ENCODE measurements at places on chromosomes 12 and 14. TPM values are rescaled to one million over a fixed set of nuclear protein-coding genes. Genes with fewer than 3 reads are reported as not detected.
A peak's percentile ranks its signal among the peaks of the same experiment; 100 is the strongest.

DNA sequence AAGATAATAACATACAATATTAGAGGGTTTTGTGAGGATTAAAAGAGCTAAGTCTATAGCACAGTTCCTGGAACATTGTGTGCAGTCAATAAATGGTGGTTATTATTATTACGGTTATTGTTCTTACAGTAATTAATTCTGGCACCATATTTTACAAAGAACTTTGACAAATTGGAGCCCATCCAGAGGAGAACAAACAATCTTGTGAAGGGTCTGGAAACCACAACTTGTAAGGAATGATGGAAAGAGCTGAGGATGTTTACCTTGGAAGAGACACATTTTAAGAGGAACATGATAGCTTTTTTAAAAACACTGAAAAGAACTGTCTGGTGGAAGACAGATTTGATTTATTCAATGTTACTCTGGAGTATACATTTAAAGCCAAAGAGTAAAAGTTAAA, 150.5 kb upstream of the KRR1 start:
- DNase-seq = no peak

- DNase-seq = no peak
Measured at GRCh38 chr14:102415671-102416070, 52.9 kb downstream of the TECPR2 start.

The TAS2R20 gene
- total RNA-seq = 4.6 TPM

- DNase-seq = no peak
Measured at GRCh38 chr12:90970911-90971310, 15.9 kb upstream of the CCER1 start.

DNA sequence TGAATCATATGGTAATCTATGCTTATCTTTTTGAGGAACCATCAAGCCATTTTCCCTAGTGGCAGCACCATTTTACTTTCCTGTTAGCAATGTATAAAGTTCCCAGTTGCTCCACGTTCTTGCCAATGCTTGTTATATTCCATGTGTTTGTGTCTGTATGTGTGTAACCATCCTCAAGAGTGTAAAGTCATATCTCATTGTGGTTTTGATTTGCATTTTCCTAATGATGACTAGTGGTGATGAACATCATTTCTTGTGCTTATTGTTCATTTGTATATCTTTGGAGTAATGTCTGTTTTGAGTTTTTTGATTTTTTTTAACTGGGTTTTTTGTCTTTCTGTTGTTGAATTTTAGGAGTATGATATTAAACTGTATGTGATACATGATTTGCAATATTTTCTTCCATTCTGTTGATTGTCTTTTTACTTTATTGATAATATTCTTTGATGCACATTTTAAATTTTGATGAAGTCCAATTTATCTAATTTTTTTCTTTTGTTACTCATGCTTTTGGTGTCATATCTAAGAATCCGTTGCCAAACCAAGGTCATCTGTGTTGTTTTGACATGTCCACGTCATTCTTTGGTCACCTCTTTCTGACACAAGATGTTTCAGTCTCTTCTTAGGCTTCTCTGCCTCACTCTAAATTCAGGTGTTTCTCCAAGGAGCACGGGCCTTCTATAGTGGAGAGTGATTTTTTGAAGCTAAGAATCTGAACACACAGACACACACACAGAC, 36.1 kb downstream of the PPHLN1 start:
- no peak for DNase-seq

The MYBPC1 gene
- 0.13 TPM for total RNA-seq

DNA sequence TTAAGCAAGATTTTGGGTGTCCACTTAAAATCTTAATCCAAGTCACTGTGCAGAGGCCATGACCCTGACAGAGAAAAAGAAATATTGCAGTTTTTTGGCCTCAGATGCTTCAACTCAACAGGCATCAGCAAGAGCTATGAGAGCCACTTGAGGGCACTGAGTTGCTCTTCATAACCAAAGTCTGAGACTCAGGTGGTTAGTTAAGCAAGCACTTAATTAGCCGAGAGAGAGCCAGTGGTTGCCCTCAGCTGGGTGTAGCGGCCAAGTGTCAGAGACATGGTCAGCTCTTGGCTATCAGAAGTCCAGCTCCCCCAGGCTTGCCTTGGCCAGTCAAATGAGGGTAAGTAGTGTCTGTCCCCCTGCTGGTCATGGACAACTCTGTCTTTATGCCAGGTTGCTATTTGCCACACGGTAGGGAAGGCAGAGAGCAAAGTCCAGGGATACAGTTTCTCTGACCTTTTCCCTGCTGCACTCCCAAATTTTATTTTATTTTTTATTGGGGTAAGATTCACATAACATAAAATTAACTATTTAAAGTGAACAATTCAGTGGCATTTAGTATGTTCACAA, 9.0 kb upstream of the KRT71 start:
- DNase-seq = no peak

The MGST1 gene
- total RNA-seq = 80.6 TPM

The PITPNM2 gene
- total RNA-seq = 24.7 TPM

DNA sequence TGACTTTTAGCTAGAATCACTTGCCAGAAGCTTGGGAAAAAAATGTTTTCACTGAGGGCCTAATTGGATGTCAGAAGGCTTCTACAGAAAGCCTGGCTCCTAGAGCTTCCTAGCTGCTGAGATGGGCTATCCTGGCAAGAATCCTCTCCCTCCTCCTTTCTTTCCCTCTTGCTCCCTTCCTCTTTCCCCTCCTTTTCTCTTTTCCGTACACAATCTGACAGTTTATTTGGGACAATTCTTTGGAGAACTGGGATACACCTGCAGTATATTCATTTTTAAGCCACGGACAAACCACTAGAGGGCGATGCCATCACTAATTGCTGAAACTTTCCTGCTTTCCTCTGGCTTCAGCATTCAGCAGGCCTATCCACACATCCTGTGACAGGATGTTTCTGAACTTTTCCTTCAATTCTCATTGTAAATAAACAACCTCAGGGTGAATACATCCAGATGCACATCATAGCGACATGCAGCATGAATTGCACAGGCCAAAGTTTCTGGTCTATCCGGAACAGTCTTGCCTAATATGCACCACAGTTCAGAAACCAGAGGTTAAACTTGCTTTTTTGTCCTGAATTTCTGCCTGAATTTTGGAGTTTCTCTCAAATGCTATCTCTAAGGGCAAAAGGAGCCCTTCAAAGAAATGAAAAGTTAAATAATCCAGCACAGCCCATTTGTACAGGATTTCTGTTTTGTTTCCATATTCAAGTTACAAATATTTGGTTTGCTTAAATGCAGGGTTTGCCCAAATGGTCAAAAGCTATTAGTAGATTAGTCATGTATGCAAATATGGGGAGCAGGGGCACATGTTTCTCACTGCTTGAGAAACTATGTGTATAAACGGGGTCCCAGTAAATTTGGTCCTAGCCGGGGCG, 142.8 kb downstream of the PAWR start:
- no peak for DNase-seq

- no peak for DNase-seq
Measured at GRCh38 chr12:51386351-51386750, 4.9 kb downstream of the GALNT6 start.

DNA sequence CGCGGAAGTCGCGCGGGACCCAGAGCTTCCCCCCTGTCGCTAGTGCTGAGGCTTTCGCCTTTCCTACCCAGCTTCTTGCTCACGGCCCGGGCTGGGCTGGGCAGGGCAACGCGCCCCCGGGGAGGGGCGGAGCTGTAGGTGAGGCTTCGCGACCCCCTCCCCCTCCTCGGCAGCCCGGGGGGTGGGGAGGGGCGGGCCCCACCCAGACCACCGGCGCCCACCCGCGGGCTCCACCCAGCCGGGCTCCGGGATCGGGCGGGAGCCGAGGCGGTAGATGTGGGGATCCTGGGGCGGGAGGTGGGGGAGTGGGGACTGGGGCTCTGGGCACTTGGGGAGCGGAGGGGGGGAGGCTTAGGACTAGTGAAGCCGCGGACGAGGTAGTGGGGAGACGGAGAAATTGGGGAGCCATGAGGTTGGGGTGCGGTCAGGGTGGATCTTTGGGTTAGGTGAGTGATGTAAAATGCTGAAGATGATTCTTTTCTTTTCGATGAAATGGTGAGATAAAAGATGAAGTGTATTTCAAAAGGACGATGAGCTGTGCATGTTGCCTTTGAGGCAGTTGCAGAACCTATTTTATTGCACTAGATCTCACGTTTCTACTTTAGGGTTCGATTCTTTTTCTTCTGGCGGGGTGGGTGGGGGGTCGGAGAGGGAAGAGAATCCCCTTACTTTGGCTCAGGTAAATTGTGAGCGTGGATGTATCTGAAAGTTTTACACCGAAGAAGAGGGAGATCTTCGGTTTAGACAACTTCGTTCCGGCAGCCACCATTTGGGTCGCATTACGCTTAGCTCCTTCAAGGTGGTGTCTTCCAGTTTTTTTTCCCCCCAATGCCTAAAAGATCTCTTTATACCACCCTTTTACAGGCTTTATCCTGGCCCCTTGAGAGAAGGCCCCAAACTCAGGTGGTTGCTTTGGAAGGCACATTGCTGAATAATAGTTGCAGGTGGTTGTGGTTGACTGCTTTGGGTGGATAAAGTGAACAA, 619 bp downstream of the ERC1 start:
- DNase-seq = no peak

The TBC1D30 gene
- 6.2 TPM for total RNA-seq

DNA sequence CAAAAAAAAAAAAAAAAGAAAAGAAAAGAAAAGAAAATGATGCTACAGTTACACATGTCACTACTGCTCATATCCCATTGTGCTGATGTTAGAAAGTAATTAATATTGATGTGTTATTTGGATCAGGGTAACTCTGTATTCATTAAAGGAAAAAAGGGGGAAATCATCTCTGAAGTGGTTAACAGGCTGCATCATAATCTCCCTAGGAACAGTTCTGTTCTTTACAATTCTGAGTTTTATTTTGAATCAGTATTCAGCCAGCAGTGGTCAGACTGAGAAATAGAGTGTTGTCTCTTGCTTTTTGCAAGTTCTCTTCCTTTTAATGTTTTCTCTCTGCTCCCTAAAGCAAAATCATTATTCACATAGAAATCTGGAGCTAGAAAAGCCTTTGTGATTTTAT, 128.6 kb upstream of the CRY1 start:
- no peak for DNase-seq

DNA sequence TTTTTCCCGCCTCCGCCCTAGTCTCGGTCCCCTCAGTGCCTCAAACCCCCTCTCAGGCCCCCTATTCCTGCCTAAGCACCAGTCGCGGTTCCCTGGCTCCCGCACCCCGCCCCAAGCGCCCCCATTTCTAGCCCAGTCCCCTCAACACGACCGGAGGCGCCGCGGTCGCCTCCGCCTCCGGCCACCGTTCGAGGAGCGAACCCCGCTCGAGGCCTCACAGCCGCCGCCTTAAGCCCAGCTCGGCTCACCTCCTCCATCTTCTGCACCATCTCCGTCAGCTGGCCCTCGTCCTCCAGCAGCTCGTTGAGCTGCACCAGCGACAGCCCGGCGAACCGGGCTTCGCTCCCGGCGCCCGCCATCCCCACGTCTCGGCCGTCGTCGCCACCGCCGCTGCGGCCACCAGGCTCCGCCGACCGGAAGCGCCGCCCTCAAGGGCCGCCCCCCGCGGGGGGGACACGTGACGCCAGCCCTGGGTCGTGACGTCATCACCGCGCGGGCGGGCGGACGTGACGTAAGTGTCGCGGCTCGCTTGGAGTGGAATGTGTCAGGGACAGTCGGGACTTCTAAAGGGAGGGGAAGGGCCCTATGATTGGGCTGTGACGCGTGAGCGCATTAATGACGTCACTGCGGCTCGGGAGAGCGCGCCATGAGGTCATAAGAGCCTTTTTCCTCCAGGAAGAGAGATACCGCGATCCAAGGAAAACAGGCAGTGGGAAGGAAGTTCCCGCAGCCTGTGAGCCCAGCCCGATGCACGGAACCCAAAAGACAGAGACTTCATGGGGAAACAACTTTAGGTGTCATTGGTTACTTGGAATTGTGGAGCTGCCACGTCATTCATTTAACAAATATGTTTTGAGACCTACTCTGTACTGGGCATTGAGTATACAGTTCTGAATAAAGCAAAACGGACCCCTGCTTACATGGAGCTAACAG, at the start of gene VPS37B:
Gene VPS37B, minus strand, starts transcription at position 421 of the 933 bp plus-strand sequence. Its CDS starts 62 bp downstream, at position 359.
- DNase-seq = peak; percentile 92

DNA sequence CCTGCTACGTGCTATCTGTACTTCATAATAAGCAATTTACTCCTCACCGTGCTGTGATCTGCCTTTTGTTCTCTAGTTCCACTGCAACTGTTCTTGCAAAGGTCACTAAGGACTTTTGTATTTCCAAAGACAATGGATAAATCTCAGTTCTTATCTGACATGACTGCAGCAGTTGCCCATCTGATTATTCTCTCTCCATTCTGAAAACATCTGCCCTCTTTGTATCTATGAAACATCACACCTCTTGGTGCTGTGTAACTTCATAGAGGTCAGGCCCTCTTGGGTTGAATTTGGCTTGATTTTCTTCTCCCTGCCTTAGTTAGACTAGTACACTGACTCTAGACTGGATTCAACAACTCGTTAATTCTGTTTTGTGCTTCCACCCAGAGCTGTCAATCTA, 319.6 kb downstream of the BTG1 start:
- DNase-seq = no peak

The ARID2 gene
- 42.8 TPM for total RNA-seq

GRCh38 chr12:13437541-13437940, 241.0 kb downstream of the EMP1 start:
- no peak for DNase-seq

DNA sequence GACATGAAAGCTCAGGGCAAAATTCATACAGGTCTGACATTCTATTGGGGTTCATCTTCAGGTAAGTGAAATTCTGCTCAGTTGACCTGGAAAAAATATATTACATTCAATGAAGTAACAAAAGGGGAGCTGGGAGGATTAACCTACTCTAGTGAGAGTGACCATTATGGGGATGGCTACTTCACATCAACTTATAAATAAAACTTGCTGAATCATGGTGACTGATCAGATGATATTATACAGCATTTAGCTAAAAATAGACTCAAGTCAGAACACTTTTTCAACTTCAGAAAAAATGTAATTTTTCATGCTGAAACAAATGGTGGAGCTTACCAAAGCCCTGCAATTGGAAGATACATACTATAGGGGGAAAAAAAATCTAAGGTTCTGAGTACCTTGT, 800.2 kb downstream of the FSCB start:
- no peak for DNase-seq

GRCh38 chr14:59619061-59619460, 42.4 kb upstream of the CCDC175 start:
- no peak for DNase-seq

GRCh38 chr12:26245175-26245942, 50.0 kb downstream of the SSPN start:
- no peak for DNase-seq

GRCh38 chr14:105577314-105577861, 51.0 kb downstream of the TMEM121 start:
- DNase-seq = peak; percentile 28

Measured in sciatic nerve (tissue), 2 donors.